ENCODE measurements at places on chromosomes 5 and 9. TPM values are rescaled to one million over a fixed set of nuclear protein-coding genes. Genes with fewer than 3 reads are reported as not detected.

GRCh38 chr5:128885649-128886255 is 79.5 kb upstream of the SLC27A6 start:
- DNase-seq = no peak

DNA sequence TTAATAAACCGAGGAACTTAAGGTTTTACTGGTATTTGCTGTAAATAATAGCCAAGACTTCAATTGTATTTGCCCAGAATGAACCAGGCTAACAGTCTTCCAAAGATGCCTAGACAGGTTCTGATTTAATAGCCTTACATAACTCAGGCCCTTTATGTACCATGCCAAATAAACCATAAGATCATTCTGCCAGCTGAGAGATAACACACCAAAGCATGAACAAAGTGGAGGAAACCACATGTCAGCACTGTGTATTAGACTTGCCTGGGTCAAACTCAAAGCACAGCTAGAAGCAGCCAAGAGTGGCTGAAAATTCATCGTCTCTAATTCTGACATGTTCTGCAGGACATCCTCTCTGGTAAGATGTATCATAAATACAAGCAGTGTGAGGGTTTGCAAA is 319.3 kb upstream of the ZNF608 start:
- no peak for DNase-seq

GRCh38 chr5:35598707-35599370 is 18.8 kb upstream of the SPEF2 start:
- DNase-seq = no peak

DNA sequence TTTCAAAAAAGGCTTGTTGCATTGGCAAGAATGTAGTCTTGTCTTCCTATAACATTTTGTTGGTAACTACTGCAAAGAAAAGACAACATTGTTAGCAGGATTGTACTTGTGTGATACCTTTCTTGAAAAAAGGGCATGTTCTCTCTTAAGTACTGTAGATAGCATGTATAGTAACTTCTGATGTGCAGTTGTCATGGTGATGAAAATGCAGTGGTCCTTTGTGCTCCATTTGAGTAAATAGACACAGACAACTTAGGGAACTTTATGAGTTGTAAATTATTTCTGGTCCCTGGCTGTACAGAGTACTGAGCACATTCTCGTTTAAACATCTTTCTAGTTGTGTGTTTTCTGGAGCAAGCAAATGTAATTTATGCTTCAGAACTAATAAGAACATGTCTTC is 103.3 kb downstream of the CD180 start:
- DNase-seq = no peak

- DNase-seq = no peak
These were observed 2.5 kb upstream of the QSOX2 start for GRCh38 chr9:136247947-136248637.

GRCh38 chr9:70130266-70130665 is 86.6 kb downstream of the MAMDC2 start:
- DNase-seq = no peak

- DNase-seq = no peak
These were observed 8.9 kb upstream of the AKNA start for GRCh38 chr9:114396558-114397218.

DNA sequence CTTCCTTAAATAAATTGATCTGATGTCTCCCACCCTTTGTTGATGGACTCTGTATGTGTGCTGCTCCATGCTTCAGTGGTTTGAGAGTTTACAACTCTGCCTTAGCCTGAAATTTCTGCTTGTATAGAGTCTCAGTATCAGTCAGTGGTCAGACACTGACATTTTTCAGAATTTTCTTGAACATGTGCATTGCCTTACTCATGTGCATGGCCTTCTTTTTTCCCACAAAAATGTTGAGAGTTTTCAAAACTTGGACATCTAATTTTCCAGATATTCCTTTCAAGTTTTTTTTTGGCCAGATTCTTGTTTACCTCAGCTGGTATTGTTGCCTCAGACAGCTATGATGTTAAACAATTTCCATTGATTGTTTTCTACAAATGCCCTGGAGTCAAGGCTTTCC is 427.1 kb upstream of the CHD1 start:
- DNase-seq = no peak

- no peak for DNase-seq
These were observed at the start of gene EFNA5 for GRCh38 chr5:107670932-107671741. TSS of gene EFNA5 (minus strand) at chr5:107670937.

GRCh38 chr5:160312960-160313727 is 780 bp upstream of the CCNJL start:
- DNase-seq = no peak

DNA sequence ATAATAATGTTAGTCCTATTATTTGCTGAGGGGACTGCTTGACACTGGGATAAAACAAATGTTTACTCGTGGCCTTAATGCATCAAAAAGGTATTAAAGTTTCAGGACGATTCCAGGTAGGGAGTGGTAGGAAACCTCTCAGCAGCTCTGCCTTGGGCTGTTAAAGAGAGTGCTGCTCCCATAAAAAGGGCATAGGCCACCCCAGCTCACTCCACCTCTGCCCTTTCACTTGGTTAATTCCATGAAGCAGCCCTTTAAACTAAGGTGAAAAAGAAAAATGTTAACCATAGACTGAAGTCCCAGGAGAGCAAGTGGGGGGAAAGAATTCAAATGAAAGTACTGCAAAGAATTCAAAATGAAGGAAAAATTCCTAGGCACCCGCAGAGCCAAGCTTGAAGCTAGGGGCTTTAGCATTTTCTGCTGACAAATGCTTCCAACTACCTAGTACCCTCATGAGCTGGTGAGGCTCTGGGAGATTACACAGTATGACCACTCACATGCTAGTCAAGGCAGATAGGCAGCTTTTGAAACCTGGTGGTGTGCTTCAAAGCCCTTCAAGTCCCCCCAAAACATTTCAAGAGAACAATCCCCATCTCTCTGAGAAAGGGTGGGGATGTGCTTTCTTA is 8.5 kb downstream of the KLF9 start:
- no peak for DNase-seq

DNA sequence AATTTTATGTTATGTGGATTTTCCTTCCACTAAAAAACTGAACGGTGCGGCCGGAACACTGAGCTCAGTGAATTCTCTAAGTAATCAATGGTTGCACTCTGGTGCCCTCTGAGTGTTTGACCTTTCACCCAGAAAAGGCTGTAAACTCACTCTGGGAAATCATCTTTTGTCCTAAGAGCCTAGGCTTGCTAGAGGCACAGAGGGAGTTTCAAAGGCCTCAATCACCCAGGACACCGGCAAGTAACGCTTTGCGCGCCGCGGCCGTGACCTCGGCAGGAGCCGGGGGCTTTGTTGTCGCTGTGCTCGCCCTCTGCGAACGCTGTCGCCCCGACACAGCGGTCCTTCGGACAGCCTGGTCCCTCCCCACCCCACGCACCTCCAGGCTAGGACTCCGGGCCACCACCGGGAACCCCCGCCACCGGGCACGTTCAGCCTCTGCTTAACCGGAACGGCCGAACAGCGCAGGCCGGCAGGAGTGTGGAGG is 703 bp downstream of the ISCA1 start:
- DNase-seq = no peak

DNA sequence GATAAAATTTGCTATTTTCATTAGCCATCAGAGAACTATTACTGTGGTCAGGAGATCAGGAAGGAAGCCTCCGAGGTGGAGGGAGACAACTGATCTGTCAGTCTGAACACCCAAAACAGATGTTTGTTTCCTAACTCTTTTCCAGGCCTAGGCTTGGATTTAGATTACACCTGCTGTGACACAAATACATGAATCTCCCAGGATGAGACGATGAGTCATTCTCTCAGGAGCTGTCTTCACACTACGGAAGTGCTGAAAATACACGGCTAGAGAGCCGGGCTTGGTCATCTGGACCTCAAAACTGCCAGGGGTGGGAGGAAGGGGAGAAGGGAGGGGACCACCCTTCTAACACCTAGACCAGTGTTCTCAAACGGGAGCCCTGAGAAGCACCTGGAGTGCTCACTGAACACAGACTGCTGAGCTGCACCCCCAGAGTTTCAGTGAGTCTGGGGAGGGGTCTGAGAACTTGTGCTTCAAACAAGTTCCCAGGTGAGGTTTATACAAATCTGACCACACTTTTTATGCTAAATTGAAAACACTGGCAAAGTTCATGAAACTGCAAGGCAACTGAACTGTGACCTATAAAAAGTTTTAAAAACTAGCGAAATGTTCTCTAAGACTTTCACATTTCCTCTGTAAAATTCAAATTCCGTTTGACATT is 80.3 kb upstream of the EQTN start:
- DNase-seq = no peak

- DNase-seq = no peak
These were observed 21.4 kb downstream of the COL27A1 start for GRCh38 chr9:114176624-114177291.

- DNase-seq = no peak
These were observed 45.0 kb downstream of the COL23A1 start for GRCh38 chr5:178545176-178545575.

DNA sequence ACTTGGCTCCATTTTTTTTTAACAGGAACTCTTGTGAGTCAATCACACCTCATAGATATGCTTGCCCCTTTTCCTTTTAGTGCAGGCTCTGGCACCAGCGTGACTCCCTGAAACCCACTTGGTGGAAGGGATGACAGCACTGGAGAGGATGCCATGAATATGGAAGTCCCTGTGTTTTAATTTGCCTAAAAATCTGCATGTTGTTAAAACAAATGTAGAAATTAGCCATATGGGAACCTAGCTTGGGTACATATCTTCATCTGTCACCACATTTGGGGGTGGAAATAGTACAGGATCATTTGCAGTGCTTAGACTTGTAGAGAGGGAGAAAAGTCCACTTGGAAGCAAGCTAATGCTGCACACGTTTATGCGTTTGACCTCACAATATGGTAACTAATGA is 179.0 kb downstream of the EBF1 start:
- DNase-seq = no peak

DNA sequence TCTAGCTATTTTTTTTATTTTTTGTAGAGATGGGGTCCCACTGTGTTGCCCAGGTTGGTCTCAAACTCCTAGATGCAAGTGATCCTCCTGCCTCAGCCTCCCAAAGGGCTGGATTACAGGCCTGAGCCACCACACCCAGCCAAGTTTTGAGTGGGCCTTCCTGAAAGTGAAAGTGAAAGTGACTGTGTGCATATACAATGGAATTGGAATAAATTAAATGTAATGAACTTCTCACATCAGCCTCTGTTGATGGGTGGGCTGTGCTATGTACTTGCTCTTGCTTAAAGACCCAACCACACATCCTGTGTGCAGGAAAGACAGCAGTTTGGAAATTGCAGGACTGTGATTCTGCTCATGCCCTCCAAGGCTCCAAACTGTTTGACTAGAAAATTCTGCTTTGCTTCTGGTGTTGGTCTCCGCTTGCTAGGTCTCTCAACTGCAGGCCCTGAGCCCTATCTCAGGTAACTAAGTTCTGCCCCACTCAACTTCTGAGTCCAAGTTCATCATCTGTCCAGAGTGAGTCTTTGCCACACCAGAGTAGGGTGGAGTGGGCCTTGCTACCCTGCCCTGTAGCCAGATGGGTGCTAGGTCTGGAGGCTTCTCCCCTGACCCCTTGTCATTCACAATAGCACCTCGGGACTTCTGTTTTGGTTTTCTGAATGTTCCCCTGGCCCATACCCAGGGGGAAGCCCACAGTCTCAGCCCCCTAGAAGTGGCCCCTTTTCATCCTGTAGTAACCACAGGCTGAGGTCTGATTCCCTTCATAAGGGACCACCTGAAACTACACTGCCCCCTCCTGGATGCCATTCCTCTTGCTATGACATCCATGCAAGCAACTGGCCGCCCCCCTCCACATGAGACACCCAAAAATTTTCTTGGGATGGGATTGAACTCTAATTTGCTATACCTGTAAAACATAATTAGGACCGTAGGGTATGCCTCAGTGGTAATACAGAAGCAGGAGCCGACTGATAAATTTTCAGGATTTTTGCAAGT is 36.5 kb upstream of the RAD23B start:
- no peak for DNase-seq

- no peak for DNase-seq
These were observed 29.2 kb upstream of the NEK6 start for GRCh38 chr9:124228516-124228915.

DNA sequence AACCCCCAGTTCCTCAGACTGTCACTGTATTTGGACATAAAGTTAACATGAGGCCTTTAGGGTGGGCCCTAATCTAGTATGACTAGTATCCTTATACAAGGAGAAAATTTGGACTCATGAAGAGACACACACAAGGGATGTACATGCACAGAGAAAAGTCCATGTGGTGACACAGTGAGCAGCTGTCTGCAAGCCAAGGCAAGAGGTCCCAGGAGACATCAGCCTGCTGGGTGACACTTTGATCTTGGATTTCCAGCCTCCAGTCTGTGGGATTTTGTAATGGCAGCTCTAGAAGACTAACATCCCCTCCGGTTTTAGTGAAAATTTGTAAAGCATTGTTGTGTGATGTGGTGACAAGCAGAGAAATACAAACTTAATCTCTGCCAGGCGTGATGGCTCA is 66.1 kb downstream of the RAI14 start:
- DNase-seq = no peak

Gene RANBP3L
- not detected for total RNA-seq

Gene SHISAL2B
- not detected for total RNA-seq

- DNase-seq = no peak
These were observed 3.3 kb downstream of the SEPTIN8 start for GRCh38 chr5:132773601-132774355.

DNA sequence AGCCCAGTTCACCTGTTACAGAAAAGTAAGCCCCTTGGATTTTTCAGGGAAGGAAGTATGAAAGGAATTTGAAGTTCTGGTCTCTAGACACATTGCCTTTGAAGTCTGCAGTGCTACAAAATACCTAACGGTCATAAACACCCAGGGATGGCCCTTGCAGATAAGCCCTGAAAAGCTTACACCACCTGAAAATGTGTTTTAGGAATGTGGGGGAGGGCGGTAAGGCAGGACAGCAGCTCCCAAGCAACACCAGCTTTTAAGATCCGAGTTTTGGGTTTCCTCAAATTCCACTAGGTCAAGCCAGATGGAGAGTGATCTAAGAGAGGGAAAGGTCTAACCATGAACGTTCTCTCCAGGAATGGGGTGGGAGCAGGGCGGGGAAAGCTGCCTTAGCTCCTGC is 114.1 kb upstream of the PANK3 start:
- no peak for DNase-seq

- no peak for DNase-seq
These were observed 22.7 kb upstream of the LECT2 start for GRCh38 chr5:135977375-135977928.

DNA sequence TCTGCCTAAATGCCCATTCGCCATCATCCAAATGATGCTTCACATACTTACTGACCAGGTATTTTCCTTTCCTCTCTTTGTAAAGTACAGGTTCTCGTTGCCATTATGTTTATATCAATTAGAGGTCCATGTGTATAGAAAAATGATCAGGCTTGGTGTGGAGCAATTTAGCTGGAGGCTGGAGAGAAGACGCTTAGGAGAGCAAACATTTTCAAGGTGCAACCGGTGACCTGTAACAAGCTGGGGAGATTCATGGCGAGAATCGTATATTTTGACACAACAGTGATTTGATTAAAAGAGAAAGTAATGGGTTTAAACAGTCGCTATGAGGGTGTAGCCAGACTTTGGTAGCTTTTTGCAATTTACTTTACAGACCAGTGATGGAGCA is 170.9 kb upstream of the TBCA start:
- no peak for DNase-seq

GRCh38 chr5:126023994-126024441 is 399.2 kb upstream of the GRAMD2B start:
- no peak for DNase-seq
